ENCODE measurements at places on chromosomes 12 and 14.

DNA sequence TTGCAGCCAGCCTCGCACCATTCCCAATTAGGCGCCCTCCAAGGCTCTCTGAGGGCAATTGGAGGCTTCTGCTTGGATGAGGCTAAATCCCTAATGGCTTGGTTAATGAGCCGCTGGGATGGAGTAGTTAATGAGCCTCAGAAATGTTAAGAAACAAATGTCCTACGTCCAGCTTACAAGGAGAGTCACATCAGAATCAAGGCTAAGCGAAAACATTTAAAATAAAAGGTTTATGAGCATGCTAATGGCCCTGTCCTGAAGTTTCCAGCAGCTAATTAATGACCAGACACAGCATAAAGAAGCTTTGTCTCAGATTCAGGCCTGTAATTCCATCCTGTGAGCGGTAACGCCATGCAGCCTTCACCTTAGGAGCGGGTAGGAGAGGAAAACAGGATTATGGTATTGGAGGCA is 200.7 kb upstream of the BCL2L14 start:
- DNase-seq, result no peak

DNA sequence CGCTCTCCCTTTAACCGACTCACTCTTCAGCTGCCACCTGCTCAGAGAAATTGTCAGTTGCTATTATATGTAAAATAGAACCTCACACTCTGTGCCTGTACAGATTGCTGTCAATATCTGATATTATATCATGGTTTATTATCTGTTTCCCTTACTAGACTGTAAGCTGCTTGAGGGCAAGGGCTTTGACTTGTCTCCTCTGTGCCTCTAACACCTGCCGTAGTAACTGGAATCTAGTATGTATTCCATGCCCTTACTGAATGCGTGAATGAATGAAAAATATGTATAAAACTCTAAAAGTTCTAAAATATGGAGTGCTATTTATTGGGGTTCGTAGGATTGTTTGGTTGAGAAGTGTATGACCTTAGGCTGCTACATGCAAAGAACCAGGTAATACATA is 1.7 kb upstream of the CD69 start:
- no peak for DNase-seq

DNA sequence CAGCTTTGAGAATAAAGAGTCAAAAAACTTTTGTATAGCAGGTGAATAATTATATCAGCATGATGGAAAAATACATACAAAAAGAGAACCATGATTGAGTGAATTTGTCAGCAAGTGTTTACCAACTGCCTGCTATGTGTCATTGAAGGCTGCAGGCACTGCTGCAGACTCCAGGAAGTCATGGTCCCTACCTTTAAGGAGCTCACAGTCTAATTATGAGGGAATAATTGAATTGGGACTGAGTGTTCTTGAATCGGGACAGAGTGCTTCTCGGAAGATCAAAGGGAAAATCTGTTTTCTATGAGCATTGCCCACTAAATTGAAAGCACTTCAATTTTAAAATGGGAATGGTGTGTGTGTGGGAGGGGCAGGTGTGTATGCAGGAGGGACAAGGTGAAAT is 9.5 kb downstream of the OR10AD1 start:
- DNase-seq, result no peak

DNA sequence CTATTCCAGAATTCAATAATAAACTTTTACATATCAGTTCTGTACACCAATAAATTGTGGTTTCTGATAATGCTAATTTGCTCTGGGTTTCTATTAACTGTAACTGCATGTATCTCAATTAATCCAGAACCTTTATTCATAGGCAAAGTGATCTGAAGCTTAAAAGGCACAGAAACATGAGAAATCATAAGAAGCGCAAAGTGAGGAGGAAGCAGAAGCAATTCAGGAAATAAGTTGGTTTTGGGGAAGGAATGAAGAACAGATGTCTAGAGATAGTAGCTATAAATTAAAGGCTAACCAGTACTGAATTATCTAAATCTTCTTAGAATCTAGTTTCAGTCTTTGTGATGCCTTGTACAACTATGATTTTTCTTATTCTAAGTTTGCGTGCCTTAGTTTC is 24.6 kb downstream of the KERA start:
- no peak for DNase-seq

DNA sequence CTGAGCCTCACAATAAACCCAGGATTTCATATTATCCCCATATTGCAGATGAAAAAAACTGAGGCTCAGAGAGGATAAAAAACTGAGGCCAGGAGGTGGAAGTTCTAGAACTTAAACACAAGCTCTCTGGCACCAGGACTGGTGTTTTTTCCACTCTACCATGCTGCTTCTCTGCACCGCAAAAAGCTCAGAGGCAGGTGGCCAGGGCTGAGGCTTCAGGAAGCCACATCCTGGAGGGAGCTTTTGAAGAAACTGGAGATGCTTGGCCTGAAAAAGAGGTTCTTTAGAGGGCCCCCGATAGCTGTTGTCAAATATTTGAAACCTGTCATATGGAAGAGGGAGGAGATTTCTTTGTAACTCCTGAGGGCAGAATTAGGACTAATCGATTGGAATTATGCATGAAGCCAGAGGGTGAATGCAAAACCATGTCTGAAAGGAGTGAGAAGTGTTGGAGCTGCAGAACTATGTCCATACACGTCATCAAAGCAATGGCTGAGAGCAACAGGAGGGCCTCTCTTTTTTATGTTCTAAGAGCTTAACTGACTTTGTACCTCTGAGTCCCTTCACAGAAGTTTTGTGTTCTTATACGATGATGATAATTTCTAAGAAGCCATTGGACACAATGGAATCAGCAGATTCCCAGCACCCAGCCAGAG is 448.6 kb downstream of the FUT8 start:
- no peak for DNase-seq

All from lung microvascular endothelial cell (primary cell).